ENCODE measurements at places on chromosomes 5 and 9.

- peak; percentile 8 for DNase-seq
These were observed 880.1 kb upstream of the SEMA6A start for GRCh38 chr5:117454716-117455212.

GRCh38 chr9:21096172-21096900 lies 18.6 kb upstream of the IFNB1 start:
- DNase-seq: no peak

GRCh38 chr5:134935711-134936602 lies 31.0 kb downstream of the PCBD2 start:
- DNase-seq: no peak

GRCh38 chr5:104062621-104063377 lies 500.2 kb upstream of the NUDT12 start:
- DNase-seq: no peak

- no peak for DNase-seq
These were observed 92.8 kb downstream of the SNX18 start for GRCh38 chr5:54610197-54610944.

GRCh38 chr9:136686534-136686793 lies 793 bp downstream of the AGPAT2 start:
- no peak for DNase-seq

GRCh38 chr9:127395497-127396252 lies 1.3 kb upstream of the SLC2A8 start:
- DNase-seq: no peak

GRCh38 chr9:128141604-128142003 lies 7.6 kb upstream of the LCN2 start:
- DNase-seq: no peak

- DNase-seq: no peak
These were observed 11.9 kb downstream of the CAPSL start for GRCh38 chr5:35926389-35927051.

GRCh38 chr5:58447226-58447625 lies 12.7 kb downstream of the PLK2 start:
- DNase-seq: no peak

- DNase-seq: no peak
These were observed 67.8 kb downstream of the FAT2 start for GRCh38 chr5:151523335-151523734.

GRCh38 chr9:110429453-110429852 lies 91.8 kb upstream of the TXNDC8 start:
- no peak for DNase-seq

DNA sequence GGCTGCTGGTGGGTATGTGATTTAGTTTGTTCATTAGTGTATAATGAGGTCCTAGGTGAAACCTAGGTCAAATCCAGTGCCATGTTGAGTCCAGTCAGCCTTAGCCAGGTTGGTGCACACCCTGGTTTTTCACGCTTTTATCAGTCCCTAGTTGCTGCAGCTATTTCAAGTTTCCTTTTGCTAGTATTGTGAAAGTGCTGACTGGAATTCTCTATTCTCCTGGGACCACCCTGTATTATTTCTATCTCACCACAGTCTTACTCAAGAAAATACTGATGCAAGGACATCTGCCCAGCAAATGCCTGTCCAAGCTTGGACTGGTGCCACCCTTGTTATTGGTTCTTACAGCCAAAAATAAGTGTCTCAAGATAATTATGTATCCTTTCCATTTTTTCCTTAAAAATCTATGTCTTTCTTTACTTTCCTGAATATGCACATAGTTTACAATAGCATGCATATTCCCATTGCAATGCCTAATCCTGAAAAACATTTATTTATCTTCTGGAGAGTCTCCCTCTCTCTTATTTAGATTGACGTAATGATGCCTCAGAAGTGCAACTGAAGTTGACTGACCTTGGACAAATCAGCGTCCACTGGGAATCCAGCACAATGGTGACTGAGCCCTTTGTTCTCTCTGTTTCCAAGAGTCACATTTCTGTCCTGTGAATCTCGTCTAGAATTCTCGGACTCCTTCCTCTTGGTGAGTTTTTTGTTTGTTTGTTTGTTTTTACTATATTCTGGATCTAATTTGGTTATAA lies 1075.0 kb downstream of the CDH9 start:
- no peak for DNase-seq

DNA sequence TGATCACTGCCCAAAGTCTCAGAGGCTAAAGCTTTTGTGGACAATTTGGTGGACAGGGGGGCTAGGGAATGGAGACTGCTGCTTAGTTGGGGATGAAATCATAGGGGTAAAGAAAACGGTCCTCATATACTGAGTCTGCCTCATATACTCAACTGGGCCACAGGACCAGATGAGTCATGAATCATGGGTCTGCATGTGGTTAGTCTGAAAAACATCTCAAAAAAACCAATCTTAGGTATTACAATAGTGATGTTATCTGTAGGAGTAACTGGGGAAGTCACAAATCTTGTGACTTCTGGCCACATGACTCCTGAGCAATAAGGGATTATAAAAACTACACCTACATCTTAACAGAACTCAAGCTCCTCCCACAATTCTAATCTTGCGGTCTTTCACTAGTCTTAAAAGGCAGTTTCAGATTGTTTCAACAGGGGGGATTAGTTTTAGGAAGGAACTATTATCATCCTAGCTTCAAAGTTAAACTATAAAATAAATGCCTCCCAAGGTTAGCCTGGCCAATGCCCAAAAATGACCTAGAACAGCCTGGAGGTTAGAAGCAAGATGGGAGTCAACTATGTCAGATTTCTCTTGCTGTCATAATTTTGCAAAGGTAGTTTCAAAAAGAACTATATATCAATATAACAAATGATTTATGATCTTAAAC lies 17.5 kb downstream of the TMEM161B start:
- no peak for DNase-seq

- no peak for DNase-seq
These were observed at the start of gene CARD6 for GRCh38 chr5:40841068-40841805. TSS of gene CARD6 (plus strand) at chr5:40841367. CDS start at chr5:40841383, 16 bp downstream.

DNA sequence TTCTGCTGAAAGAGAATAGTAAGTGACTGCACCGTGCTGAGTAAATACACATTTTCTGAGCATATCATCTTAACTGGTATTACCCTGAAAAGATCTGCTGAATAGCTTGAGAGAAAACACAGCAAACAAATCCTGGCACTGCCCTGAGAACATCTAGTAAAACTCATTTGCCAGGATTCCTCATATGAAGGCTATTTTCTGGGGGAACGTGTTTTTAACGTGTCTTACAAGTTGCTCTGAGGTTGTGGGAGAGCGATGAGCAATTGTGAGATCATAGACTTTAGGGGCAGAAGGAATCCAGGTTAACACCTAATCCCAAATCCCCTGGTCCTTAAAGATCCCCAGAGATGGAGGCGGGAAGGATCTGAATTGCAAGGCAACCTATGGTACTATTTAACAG lies 331.9 kb upstream of the RFX3 start:
- DNase-seq: no peak

DNA sequence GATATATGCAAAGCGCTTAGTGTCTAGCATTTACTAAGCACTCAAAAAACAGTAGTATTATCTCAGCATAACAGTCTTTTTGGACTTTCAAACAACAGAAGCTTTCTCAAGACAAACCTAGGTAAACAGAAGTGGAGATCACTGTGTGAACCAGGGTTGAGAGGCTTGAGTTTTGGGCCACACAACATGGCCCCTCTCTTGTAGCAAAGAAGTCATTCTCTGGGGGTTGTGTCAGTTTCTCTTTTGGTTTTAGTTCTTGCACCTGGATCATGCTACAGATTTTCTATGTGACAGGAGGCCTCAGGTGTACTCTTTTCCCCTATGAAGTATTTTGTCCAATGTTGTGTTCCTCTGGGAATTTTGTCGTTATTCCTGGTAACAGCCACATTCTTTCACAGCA lies 30.0 kb downstream of the INSYN2B start:
- DNase-seq: no peak

DNA sequence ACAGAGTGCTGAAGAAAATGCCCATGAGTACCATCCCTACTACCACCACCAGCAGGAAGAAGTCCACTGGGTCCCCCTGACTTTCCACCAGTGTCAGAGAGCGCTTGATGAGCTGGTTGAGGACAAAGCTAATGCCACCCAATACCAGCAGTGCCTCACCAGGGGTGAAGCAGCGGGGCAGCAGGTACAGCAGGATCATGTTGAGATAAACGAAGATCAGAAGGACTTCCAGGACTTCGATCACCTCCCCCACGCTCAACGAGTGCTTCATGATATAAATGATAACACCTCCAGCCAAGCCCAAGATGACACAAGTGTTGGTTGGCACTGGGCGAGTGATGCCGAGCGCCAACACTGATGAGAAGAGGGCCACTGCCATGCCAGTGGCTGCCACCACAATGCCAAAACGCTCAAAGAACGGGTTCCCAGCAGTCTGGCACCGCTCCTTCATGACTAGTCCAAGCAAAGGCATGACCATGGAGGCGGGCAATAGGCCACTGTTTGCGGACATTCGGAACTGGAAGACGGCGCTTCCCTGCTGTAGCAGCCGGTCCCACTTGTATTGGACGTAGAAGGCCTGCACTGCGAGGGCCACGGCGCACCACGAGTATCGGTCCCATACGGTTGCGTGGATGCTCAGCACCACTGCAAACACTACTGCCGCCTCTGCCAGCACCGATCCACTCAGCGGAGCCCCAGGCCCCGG lies 679 bp downstream of the DOLK start:
- DNase-seq: no peak

DNA sequence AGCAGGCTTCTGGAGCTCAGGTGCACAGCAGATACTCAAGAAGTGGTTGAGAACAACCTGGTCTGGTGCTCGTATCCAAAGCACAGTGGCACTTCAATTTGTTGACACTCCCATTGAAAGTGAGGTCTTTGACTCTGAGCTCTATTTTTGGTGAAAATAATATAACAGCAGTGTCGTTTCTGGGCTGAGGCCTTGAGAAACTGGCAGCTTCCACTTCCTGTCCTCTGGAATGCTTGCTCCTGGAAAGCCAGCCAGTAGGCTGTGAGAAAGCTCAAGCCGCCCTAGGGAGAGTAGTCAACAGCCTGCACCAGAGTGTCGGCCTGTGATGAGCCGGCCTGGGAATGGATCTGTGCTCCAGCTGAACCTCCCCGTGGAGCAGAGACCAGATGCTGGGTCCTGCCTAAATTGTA lies 6.8 kb upstream of the SUSD3 start:
- DNase-seq: no peak
